ENCODE measurements at places on chromosomes 5 and 9.

GRCh38 chr5:51275428-51275827, 107.8 kb upstream of the ISL1 start:
- DNase-seq: no peak

DNA sequence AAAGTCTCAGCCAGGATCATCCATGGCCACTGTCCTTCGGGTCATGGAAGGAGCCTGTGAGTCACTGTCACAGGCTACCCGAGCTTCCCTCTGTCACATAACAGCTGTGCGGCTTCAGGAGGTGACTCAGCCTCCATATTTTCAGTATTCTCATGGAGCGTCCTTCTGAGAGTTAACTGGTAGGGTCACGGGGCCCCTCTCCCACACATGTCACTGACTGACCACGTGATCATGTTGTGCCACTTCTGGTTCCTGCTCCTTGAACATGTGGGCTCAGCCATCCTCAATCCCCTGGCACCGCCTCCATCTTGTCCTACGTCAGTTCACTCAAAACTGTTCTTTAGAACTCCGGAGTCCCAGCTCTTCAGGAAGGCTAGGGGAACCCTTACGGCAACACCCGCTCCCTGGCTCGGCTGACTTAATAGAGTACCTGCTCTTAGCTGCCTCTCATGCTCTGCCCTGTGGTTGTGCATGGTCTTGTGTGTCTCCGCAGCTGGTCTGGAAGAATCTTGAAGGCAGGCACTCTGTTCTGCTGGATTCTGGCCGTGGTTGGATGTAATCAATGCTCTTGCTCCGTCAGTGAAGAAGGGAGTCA, 182.8 kb downstream of the ICE1 start:
- no peak for DNase-seq

GRCh38 chr9:23596913-23597634, 229.0 kb downstream of the ELAVL2 start:
- DNase-seq: no peak

DNA sequence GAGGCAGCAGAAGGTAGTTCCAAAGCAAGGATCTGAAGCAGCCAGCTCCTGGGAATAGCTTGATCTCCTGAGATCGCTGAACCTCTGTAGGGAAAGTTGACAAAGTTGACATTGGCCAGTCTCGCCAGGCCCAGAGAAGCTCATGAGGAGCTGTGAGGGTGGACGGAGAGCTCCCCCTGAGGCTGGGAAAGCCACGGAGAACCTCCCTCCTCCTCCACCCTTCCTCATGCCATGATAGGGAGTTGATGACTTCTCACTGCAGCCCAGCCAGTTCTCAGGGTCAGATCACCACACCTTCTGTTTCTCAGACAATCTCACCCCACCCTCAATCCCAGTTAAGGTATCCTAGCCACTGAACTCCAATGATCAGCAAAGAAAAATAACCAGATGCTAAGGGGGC, 30.4 kb upstream of the KCNV2 start:
- no peak for DNase-seq

- DNase-seq: no peak
Measured at GRCh38 chr9:77735494-77735893, 87.4 kb upstream of the GNA14 start.

DNA sequence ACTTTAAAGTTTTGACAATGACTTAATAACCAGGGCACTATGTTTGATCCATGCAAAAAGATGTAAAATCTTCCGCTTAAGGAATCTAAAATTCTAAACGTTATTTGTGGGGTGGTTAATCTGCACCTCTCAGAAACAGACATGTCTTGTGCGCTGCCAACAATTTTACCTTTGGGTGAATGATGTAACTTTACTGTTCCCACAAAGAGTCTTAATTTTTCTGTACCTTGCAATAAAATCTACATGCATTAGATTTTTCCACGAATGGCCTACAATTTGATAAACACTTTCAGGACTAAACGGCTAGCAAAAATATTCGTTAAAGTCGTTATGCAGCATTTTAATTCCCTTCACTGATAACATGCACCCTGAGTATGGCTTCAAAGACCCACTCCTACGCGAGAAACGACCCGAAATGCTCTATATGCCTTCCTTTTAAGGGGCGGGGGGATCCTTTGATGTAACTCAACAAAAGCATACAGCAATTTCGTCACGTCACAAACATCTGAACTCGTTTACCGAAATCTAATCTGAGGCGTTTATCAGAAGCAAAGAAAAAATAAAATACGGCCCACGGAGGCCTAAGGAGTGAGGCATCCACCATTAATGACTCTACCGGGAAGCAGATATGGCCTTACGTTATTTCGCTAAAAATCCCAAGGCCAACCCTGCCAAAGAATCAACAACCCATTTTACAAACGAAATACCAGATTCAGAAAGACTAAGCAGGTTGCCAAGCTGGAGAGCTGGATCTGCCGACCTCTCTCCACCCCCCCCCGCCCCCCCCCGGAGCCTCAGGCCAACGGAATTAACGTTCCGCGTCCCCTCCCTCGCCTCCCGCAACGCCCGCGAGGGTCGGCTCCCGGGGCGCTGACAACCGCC, 621 bp downstream of the AK6 start:
- no peak for DNase-seq

GRCh38 chr5:116486588-116486987, 88.0 kb downstream of the SEMA6A start:
- DNase-seq: no peak

DNA sequence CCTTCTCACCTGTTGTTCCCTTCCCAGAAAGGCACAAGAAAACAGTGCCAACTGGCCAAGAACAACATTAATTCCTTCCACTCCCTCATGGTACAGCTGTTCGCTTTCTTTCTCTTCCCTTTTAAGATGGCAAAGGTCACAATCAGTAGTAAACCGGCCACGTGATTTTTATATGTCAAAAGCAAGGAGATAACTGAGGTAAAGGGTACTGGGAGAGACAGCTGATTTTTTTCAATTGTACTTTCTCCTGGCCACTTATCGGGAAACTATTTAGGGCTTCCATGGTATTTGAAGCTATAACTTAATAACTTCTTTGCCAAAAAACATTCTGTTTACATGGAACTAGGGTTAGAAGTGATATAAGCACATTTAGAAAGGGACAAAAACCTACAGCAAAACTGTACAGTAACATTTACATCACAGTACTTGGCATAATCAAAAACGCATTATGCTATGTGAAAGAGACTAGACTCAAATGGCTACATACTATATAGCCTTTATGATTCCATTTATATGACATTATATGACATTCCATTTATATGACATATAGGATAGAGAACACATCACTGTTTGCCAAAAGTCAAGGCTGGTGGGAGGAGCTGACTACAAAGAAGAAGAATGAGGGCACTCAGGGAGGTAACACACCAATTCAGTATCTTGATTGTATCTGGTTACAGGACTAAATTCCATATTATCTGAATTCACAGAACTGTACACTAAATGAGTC, 24.8 kb downstream of the PLPP1 start:
- DNase-seq: no peak

GRCh38 chr5:156359476-156359875, 32.5 kb downstream of the SGCD start:
- DNase-seq: no peak

GRCh38 chr5:148912714-148913398, 86.4 kb downstream of the ADRB2 start:
- no peak for DNase-seq
